Activated CD4-positive, alpha-beta T cell treated with anti-CD3 and anti-CD28 coated beads, Interleukin-2, amount 50 U/mL, for 4 hours (primary cell): ENCODE measurements at places on chromosomes 5 and 9.
A peak's percentile ranks its signal among the peaks of the same experiment; 100 is the strongest.

DNA sequence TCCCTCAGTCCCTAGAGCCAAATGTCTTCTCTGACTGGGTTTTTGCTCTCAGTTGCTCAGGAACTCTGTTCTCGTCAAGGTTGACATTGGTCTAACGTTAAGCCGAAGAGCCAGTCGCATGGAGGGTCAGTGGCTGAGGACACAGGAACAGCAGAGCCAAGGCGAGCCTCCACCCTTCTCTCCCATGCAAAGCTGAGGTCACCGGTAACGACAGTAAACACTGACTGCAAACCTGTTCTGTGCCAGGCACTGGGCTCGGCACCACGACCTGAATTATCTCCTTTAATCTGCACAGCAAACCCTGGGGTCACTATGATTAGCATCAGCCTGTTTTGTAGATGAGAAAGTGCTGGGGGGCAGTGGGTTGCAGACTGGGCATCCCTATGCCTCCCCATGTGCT, 171.0 kb downstream of the COL23A1 start:
- DNase-seq = no peak

- DNase-seq = no peak
Measured at GRCh38 chr9:36485647-36486328, 85.7 kb upstream of the RNF38 start.

GRCh38 chr5:34685485-34686165, 29.5 kb downstream of the RAI14 start:
- DNase-seq = no peak

- DNase-seq = no peak
Measured at GRCh38 chr5:109034306-109034705, 286.6 kb downstream of the FER start.

DNA sequence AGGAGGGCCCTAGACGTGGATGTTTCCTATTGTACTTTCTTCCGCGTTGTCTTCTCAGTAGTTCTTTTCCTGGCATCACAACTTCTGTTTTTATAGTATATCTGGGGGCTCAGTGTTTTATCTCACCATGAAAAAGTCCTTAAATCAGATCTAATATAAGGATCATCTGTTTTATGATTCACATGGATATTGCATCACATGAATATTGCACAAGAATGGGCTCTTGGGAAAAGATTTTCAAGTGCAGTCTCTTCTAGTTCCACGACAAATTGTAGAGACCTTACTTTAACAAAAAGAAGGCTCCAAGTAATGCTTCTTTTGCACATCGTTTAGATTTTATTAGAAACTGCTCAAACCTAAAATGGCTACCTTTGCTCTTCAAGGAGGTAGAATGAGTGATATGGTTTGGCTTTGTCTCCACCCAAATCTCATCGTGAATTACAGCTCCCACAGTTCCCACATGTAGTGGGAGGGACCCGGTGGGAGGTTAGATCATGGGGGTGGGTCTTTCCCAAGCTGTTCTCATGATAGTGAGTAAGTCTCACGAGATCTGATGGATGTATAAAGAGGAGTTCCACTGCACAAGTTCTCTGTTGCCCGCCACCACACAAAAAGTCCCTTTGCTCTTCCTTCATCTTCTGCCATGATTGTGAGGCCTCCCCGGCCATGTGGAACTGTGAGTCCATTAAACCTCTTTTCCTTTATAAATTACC, 53.7 kb upstream of the FAM120A start:
- no peak for DNase-seq

DNA sequence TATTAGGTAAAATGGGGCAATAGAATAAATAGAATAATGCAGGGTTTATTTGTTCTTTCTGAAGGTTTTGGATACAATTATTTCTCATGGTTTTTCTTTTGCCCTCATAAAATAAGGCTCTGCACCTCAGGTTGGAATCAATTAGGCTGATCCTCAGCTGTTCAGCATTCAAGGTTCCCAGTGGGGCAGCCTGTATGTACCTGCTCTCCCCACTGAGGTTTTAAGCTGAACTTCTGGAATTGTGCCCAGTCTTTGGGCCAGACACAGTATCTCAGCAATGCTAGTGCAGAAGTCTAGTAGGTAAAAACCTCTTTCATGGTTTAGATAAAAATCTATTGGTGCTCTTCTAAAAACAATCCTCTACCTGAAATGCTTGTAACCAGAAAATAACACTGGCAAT, 98.0 kb downstream of the EDIL3 start:
- no peak for DNase-seq

- no peak for DNase-seq
Measured at GRCh38 chr9:113223963-113224362, 2.6 kb downstream of the SLC31A1 start.

DNA sequence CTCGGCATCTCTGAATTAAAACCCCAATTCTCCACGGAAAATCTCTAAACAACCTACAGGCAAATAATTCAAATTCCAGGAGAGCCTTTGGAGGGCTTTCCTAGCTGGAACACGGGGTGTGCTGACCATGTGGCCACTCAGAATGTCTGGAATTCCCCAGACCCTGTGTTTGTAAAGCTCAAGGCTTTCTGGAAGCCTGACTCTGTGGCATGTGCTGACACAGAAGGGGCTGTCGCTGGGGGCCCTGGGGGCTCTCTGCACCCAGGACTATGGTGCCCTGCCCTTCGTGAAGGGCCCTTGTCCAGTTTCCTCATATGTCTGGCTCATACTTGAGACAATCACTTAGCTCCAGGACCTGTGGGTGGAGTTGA, 29.0 kb upstream of the BOD1 start:
- no peak for DNase-seq

GRCh38 chr5:56190497-56190896, 42.6 kb downstream of the ANKRD55 start:
- DNase-seq = peak; percentile 29

GRCh38 chr5:101590384-101590783, 687.3 kb upstream of the ST8SIA4 start:
- DNase-seq = no peak

- DNase-seq = no peak
Measured at GRCh38 chr5:78563621-78564020, 85.0 kb downstream of the LHFPL2 start.

GRCh38 chr5:38968665-38969064, 105.5 kb downstream of the RICTOR start:
- no peak for DNase-seq

DNA sequence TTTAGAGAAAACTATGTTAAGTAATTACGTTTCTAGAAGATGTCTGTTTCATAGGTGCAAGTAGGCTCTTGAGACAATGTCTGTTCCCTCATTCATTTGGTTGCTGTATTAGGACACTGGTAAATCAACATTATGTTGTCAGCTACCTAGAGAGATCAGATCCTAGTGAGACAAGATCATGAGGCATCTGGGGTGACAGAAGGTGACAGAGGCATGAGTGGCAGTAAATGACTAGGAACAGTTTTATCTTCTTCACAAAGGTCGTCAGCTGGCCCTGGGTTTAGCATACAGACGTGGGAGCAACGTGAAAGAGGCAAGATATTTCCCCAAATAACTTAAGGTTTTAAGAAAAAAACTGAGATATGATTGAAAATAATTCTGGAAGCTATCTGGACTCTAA, 1926.3 kb upstream of the WWC1 start:
- no peak for DNase-seq

DNA sequence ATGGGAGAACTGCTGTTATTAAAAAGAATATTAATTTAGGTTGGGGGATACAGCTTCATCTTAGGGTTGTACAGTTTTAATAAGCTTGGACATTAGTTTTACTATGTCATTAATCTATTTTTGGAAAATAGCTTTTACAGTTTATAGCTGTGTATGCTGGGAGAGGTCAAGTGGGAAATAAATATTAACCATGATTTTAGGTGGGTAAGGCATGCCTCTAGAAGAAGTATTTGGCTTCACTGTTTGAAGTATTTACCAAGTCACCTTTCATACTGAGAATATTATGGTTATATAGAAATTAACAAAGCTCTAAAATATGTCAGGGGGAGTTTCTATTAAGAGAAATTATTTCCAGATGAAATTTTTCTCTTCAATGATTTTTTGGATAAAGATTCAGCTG, 5.2 kb downstream of the C5orf22 start:
- DNase-seq = no peak

DNA sequence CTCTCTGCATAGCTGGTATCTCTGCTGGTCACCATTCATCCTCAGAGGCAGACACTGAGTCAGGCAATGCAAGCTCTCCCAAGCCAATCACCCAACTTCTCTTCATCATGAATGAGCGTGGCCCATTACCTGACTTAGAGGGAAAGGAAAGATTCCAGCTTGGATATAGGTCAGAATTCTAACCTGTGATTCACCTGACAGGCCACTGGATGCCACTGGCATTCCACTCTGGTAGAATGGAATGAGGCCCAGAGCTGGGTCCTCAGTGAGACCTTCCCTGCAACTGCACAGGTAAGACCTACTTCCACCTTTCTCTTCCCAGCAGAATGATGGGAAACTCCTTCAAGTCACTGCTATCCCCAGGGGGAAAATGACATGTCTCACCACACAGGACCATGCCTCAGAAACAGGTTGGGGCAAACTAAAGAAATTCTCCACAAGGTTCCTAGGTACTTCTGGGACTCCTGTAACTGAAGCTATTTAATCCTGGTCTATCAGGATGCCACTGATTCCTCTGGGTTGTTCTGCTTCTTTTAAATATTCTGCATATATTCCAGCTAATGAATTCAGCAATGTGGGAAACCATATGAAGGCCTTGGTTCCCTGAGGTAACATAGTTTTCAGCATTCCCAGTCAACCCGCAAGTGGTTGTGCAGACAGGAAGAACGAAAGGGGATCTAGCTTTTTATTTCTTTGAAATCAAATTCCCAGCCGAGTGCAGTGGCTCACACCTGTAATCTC, 62.0 kb downstream of the SUSD1 start:
- peak; percentile 9 for DNase-seq

DNA sequence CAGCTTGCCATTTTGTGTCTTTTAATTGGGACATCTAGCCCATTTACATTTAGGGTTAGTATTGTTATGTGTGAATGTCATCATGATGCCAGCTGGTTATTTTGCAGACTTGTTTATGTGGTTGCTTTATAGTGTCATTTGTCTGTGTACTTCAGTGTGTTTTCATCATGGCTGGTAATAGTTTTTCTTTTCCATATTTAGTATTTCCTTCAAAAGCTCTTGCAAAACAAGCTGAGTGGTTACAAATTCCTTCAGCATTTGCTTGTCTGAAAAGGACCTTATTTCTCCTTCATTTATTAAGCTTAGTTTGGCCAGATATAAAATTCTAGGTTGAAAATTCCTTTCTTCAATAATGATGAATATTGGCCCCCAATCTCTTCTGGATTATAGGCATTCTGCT, 28.5 kb upstream of the TNFSF15 start:
- DNase-seq = no peak

- no peak for DNase-seq
Measured at GRCh38 chr5:34652914-34653313, 3.2 kb upstream of the RAI14 start.

DNA sequence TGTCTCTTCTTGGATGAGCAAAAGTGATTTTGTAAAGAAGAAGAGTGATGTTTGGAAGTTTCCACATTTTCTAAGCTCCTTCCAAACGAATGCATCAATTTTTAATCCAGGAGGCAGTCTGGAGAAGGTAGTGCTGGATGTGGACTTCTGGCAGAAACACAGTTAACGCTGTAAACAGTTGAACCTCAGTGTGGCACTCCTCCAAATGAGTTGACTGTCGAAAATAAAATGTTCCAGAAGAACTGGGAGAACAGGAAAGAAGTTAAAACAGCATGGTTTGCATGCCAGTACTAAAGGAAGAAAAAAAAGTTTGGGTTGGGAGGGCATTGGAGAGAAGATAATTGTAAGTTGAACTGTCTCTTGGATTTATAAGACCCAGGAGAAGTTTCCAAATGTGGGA, 6.5 kb downstream of the ZNF462 start:
- DNase-seq = no peak

GRCh38 chr9:9846557-9846956, 766.2 kb downstream of the PTPRD start:
- no peak for DNase-seq

DNA sequence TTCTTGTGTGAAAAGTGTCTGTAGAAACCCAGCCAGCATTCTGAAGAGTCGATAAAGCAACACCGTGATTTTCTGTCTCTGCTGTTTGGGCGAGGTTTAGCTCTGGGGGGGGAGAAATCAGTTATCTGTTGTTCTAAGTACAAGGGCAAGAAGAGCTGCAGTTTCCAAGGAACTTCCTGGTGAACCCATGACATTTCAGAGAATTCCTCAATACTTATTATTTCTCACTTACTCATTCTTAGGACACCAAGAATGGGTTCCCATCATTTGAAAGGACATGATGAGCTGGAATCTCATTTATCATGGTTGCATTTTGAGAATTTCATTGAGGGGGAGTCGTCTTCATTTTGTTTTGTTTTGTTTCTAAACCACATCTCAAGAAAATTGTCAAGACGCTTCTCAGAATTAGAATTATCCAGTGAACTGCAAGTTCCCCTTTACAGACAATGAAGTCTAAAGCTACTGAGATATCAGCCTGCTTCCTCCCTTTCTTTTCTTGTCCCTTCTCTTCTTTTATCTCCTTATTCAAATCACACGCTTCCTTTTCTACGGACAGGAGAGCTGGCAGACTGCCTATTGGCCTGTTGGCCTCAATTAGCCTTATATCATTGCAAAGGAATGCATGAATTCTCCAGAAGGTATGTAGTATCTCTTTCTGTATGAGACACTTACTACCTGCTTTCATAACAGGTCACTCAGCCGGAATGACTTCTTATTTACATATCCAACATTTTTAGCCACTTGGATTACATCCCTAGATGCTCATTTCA, 53.7 kb downstream of the ZNF462 start:
- DNase-seq = no peak

- DNase-seq = no peak
Measured at GRCh38 chr5:112648264-112648663, 89.4 kb upstream of the APC start.

DNA sequence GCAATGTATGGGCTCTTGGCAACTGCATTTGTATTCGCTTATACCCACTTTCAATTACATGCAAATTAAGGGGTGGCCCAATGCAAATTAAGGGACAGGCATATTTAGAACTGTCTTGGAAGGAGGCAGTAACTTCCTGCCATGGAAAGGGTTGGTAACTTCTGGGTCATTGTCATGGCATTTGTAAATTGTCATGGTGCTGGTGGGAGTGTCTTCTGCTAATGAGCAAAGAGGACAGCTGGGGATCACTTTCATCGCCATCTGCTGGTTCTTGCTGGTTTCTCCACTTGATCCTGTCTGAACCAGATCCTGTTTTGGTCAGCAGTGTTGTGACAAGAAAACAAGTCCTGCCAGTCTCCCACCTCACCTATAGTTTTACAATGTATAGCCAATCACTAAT, 23.3 kb upstream of the UGT3A2 start:
- no peak for DNase-seq

DNA sequence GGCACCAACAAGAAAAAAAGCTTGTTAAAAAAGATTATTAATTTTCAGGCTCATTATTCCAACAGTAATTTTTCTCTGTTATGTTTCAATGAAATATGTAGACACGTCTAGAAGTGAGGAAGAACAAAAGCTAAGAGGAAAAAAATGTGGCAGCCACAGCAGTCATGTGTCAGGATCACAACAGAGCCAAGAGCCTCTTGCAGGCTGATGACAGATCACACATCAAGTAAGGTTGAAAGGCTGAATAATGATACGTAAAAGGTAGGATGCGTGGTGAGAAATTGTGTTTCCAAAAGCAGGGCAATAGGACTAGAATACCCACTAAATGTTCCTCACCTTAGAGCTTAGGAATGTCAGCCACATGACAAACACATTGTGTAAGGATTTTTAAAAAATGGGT, 124.8 kb downstream of the HTR1A start:
- DNase-seq = no peak
